ENCODE measurements at places on chromosomes 5 and 9.

- no peak for DNase-seq
Observed at GRCh38 chr5:106241409-106241808, 1429.3 kb downstream of the EFNA5 start.

DNA sequence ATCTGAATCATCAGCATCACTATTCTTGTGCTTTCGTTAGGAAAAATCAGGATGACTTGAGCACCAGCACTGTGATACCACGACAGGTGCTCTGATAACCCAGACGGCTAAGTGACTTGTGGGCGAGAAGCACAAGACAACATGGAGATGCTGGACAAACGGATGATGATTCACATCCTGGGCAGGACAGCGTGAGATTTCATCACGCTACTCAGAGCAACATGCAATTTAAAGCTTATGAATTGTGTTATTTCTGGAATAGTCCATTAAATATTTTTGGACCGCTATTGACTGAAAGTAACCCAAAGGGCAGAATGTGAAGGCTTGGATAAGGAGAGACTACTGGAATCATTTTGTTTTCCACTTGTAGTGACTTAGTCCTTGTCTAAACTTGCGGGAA lies 114.8 kb upstream of the DAPK1 start:
- no peak for DNase-seq

- no peak for DNase-seq
Observed at GRCh38 chr5:174777111-174777510, 52.7 kb downstream of the MSX2 start.

GRCh38 chr5:60492958-60493357 lies 207.0 kb downstream of the DEPDC1B start:
- DNase-seq, result no peak

DNA sequence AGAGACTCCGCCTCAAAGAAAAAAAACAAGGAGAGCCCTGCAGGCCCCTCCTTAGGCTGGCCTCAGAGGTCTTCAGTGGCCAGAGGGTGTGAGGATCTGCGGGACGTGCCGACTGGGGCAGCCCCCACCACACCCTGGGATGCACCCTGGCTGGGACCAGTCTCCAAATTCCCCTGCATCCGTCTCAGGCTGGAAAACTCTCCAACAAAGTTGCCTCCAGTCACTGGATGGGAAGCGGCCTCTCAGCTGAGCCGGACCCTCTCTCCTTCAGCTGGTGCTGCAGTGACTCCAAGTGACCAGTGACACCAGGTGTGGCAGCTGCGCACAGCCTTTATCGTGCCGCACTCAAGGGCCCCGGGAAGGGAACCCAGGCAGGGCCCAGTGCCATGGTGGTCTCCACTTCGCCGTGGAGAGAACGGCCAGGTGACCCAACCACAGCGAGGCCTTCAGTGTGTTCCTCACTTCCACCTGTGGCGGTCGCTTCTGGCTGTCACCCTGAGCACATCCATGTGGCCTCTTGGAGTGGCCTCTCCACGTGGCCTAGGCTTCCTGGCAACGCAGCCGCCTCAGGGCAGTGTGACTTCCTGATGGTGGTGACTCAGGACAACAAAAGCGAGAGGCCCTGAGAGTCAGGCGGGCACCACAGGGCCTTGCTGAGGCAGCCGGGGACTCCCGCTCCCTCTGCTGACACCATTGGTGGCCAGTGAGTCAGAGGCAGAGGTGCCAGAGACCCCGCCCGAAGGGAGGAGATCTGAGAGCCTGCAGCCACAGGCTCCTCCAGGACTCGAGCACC lies 19.3 kb upstream of the CAMSAP1 start:
- no peak for DNase-seq

DNA sequence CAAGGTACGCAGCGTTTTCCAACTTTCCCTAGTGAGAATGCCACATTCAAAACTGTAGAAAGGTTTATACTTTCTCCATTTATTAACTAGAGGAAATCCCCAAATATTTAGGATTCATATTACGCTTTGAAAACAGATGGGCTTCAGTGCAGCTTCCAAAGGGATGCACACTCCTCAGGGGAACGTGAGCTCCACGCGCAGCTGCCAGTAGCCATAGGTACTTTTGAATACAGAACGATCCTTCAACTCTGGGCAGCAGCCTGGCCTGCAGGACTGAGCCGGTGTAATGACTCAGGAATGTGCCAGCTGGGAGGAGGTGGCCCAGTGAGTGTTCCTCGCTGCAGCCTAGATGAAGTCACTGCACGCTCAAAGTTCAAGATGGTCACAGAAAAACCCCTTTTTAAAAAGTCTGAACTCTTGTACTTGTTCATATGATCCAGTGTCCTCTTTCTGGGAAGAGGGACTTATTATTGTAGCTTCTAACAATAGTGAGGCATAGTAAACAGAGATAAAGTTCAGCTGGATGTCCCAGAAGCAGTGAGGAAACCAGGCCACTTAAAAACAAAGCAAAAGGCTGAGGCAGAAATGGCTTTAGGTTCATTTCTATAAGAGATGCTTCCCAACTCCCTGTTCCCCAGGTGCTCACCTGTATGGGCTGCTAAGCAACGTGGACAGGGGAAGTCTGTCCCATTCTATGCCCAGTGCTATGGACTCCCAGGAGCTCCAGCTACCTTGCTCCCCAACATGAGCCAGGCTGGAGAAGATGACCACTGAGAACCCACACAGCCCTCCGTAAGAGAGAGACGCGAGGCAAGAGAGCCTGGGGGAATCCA lies 130.0 kb downstream of the LHFPL2 start:
- no peak for DNase-seq

- peak; percentile 25 for DNase-seq
Observed at GRCh38 chr9:70111042-70111602, 67.5 kb downstream of the MAMDC2 start.

DNA sequence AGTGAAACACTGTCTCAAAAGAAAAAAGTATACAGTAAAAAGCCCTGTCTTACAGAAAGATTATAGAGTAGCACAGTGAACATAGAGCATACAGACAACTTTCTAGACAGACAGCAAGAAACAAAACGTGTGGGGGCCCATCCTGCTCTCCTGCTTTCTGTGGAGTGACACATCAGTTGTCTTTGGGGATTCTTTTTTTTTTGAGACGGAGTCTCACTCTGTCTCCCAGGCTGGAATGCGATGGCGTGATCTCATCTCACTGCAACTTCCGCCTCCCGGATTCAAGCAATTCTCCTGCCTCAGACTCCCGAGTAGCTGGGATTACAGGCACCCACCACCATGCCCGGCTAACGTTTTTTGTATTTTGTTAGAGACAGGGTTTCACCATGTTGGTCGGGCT lies 14.9 kb downstream of the CDHR2 start:
- no peak for DNase-seq

Data from activated T-cell treated with anti-CD3 and anti-CD28 coated beads for 1 hour (primary cell).